Hematopoietic multipotent progenitor cell (in vitro differentiated cells): ENCODE measurements at places on chromosomes 11 and 22. TPM values are rescaled to one million over a fixed set of nuclear protein-coding genes. Genes with fewer than 3 reads are reported as not detected.

OR8A1 gene
- not detected for total RNA-seq

GRCh38 chr11:9825315-9825714, 161.4 kb downstream of the SWAP70 start:
- DNase-seq, result no peak

CHRDL2 gene
- not detected for total RNA-seq

FXYD6 gene
- total RNA-seq, result 1.3 TPM

DNA sequence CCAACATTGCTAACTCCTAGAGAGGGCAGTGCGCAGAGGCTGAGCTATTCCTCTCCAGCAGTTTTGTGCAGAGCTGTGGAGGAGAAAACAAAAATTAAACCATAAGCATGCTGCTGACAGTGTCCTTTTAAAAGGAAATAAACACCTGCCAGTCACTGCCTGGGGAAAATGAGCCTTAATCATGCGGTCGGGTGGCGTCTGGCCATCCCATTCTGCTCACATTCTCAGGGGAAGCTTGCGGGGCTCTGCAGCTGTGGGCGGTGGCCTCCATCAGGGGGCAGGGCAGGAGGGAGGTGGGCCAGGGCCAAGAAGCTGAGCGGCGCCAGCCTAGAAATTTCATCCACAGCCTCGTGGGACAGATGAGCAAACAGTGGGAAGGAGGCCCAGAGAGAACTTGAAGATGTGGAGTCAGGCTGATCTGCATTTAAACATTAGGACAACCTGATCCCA, 71.0 kb upstream of the TP53I11 start:
- peak; percentile 26 for DNase-seq
